ENCODE measurements at places on chromosomes 2 and 18.

- DNase-seq = peak; percentile 64
These were observed 594 bp downstream of the FAM161A start for GRCh38 chr2:61853086-61853846.

DNA sequence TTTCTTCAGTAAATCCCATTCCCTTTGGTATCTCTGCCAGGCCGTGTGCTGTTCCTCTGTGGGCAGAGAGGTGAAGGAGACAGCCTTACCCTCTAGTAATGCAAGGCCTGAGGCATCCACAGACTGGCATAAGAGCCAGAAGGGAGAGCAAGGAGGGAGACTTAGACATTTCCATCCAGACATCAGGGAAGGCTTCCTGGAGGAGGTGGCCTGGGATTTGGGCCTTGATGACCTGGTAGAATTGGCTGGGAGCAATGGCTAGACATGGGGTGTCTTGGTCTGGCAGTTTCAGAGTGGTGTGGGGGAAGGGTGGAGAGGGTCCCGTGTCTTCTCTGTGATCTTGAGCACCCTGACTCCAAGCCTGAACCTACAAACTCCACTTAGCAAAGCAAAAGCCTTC is 81.8 kb downstream of the RHOB start:
- DNase-seq = no peak

GRCh38 chr2:187126247-187127005 is 277.5 kb upstream of the ZSWIM2 start:
- no peak for DNase-seq

DNA sequence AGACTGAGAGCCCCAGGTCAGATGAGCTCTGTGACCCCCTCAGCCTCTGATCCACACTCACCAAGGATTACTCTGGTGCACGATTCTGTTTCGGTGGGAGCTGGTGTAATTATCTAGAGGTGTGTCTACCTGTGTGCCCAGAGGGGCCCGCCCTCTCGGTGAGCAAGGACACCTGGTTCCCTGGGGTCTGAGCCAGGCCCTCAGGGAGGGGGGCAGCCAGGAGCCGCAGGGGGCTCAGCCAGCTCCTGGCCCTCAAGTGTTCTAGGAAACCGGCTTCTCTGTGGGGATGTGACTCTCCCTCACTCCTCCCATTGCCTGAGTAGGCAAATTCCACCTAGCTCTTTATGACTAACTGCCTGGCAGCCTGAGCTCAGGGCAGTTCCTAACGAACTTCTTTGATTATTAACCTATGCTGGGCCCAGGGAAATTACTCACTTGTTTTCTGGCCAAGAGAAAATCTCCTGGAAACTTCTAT is 17.4 kb downstream of the AGAP1 start:
- peak; percentile 69 for DNase-seq

- no peak for DNase-seq
These were observed 234.1 kb downstream of the GLI2 start for GRCh38 chr2:120969613-120970355.

GRCh38 chr2:151326554-151326953 is 30.8 kb upstream of the TNFAIP6 start:
- no peak for DNase-seq

DNA sequence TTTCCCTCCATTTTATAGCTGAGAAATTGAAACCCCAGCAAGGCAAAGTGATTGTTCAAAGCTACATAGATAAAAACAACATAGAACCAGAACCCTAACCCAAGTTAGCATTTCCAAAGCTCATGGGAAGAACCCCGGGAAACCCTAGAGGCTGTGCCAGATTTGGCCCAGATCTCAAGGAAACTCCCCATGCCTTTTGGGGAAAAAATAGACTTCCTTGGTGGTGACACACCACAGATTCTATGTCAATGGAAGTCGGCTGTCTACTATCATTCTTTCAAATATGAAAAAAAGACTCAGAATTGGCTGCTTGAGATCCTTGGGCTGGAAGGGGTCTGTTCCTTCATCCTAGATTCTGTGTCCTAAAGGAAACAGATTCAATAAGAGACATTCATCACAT is 8.4 kb downstream of the COL6A3 start:
- DNase-seq = peak; percentile 60

DNA sequence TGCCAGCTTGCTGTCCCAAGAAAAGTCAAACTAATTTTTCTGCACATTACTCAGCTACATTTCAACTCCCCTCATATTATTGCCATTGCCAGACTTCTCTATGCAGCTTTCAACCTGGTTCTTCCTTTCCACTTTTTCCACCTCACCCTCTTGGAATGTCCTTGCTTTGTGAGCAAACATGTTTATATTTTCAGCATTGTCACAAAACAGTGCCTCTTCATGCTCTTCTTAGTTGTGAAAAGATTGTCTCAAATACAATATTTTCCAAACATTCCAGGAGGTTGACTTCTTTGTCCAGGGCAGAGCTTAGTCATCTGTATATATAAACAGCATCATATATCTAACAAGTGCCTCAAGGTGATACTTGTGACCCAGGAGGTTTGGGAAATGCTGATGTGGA is 803.3 kb upstream of the CELF4 start:
- no peak for DNase-seq

GRCh38 chr2:157628477-157629415 is at the start of gene ACVR1C:
ACVR1C (minus strand) TSS chr2:157628864; CDS start chr2:157628644, 220 bp downstream.
- DNase-seq = peak; percentile 42

DNA sequence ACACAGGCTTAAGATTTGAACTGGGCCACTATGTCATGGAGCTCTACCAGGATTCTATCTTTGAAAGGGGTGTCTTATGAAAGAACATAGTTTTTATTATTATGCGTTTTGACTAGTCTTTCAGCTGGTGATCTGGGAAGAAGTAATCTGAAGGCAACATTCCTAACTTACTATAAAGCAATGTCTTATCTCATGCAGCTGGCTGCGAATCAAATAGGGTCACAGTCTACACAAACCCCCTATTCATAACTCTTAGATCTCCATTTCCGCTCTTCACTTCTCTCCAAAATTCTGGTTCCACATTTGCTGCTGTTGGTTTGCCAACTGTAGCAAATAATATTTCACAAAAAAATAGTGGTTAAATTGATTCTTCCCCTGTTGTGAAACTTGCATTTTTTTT is 813.3 kb downstream of the CNTNAP5 start:
- DNase-seq = peak; percentile 66

GRCh38 chr2:191952515-191953270 is 105.8 kb upstream of the CAVIN2 start:
- no peak for DNase-seq

GRCh38 chr18:31610286-31611205 is 18.9 kb downstream of the TTR start:
- DNase-seq = peak; percentile 15

GRCh38 chr2:128754246-128754724 is 435.6 kb upstream of the HS6ST1 start:
- DNase-seq = peak; percentile 68

- DNase-seq = no peak
These were observed 601.2 kb upstream of the SALL3 start for GRCh38 chr18:78378403-78378802.
